ENCODE measurements at places on chromosomes 3 and 15.

- no peak for DNase-seq
Observed at GRCh38 chr15:95281470-95281869, 1049.0 kb upstream of the NR2F2 start.

- DNase-seq, result no peak
Observed at GRCh38 chr15:47741082-47741481, 23.8 kb downstream of the SEMA6D start.

GRCh38 chr3:39757307-39757706 is 52.1 kb upstream of the MYRIP start:
- DNase-seq, result no peak

DNA sequence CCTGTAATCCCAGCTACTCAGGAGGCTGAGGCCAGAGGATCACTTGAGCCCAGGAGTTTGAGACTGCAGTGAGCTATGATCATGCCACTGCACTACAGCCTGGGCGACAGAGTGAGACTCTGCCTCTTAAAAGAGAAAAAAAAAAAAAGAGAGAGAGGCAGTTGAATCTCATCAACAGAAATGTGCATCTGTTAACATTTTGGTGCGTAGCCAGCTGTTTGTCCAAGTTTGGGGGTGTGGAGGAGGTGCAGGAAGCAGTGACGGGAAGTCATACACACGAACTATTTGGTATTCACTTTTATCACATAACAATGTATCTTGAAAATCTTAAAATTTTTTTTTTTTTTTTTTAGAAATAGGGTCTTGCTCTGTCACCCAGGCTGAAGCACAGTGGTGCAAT is 18.2 kb upstream of the CEMIP start:
- no peak for DNase-seq

DNA sequence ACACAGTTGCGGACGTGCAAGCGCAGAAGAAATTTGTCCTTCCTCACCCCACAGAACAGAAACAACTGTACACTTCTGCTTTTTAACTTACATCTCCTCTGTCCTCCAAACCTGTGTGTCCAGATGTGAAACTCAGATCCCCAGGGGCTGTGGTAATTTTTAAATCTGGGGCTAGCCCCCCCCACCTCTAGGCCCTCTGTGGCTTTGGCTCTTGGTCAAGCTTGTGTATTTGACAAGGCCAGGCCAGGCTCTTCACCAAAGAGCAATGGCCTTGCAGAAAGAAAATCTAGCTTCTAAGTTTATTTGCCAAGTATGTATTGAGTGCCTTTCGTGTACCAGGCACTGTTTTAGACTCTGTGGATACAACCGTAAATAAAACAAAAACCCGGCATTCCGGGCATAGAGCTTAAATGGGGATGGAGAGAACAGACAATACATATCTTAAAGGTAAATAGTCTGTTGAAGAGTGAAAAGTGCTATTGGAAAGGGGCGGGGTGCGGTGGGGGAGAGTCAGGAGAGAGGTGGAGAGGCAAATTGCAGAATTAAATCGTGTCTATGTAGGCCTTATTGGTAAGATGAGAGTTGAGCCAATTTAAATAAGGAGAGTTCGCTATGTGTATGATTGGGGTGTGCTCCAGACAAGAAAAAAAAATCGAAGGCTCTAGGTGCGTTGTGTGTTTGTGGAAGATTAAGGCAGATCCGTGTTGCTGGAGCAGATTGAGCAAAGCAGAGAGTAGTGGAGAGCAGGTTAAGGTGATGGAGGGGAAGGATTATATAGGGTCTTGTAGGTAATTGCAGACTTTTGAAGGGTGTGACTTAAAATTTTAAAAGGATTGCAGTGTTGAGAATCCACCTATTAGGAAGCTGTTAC is 781 bp upstream of the DPH6 start:
- DNase-seq, result peak; percentile 3

All from CD4-positive, alpha-beta T cell treated with Interferon alpha-2 for 1 hour (primary cell).